Trophoblast cell (in vitro differentiated cells and primary cell): ENCODE measurements at places on chromosomes 6 and 20.
A peak's percentile ranks its signal among the peaks of the same experiment; 100 is the strongest.

GRCh38 chr20:59434960-59435359, 134.5 kb downstream of the EDN3 start:
- H3K27ac ChIP-seq, result no peak overlapping the region
- no peaks in the 10 kb centered on the region for H3K36me3 ChIP-seq
- no peak overlapping the region for H3K4me3 ChIP-seq
- no peak for DNase-seq
- H3K27me3 ChIP-seq, result no peaks in the 10 kb centered on the region

GRCh38 chr20:6420336-6420735, 297.5 kb upstream of the FERMT1 start:
- no peak overlapping the region for H3K27ac ChIP-seq
- H3K27me3 ChIP-seq, result no peaks in the 10 kb centered on the region
- H3K4me3 ChIP-seq, result no peak overlapping the region
- no peaks in the 10 kb centered on the region for H3K4me1 ChIP-seq
- DNase-seq, result no peak
- no peaks in the 10 kb centered on the region for H3K36me3 ChIP-seq

GRCh38 chr20:19451231-19451922, 238.9 kb downstream of the SLC24A3 start:
- no peak overlapping the region for H3K27ac ChIP-seq
- no peaks in the 10 kb centered on the region for H3K36me3 ChIP-seq
- H3K4me3 ChIP-seq, result no peak overlapping the region
- peaks cover 9% of the 10 kb centered on the region for H3K4me1 ChIP-seq
- DNase-seq, result no peak

GRCh38 chr6:118506071-118506638, 41.9 kb upstream of the PLN start:
- no peak for DNase-seq
- no peaks in the 10 kb centered on the region for H3K36me3 ChIP-seq
- no peak overlapping the region for H3K4me3 ChIP-seq

- no peak overlapping the region for H3K27ac ChIP-seq
- no peaks in the 10 kb centered on the region for H3K4me1 ChIP-seq
- H3K27me3 ChIP-seq, result no peaks in the 10 kb centered on the region
- no peaks in the 10 kb centered on the region for H3K36me3 ChIP-seq
Observed at GRCh38 chr20:43974695-43975094, 60.0 kb downstream of the TOX2 start.

DNA sequence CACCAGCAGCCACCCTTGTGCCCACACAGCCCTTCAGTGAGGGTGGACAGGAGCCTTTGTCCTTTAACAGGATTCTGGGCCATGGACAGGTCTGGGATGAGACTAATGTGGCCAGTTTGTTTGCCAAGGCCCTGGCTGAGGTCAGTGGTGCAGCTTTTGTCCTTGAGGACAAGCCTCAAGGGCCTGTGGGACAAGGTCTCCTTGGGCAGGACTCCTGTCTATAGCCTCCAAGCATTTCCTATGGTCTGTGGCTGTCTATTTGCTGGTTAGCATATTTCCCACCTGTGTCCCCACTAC, 44.1 kb downstream of the SUN5 start:
- H3K27ac ChIP-seq, result no peak overlapping the region
- no peaks in the 10 kb centered on the region for H3K27me3 ChIP-seq
- no peaks in the 10 kb centered on the region for H3K36me3 ChIP-seq

GRCh38 chr20:45461225-45461624, 8.3 kb upstream of the WFDC2 start:
- no peak overlapping the region for H3K27ac ChIP-seq
- DNase-seq, result no peak
- H3K4me3 ChIP-seq, result no peak overlapping the region
- H3K36me3 ChIP-seq, result no peaks in the 10 kb centered on the region

GRCh38 chr6:38805127-38805655, 90.1 kb downstream of the DNAH8 start:
- no peaks in the 10 kb centered on the region for H3K36me3 ChIP-seq
- H3K4me1 ChIP-seq, result peaks cover 3% of the 10 kb centered on the region
- DNase-seq, result no peak
- no peak overlapping the region for H3K4me3 ChIP-seq
- H3K27ac ChIP-seq, result no peak overlapping the region
- H3K27me3 ChIP-seq, result no peaks in the 10 kb centered on the region

GRCh38 chr6:29099190-29099589, at the start of gene OR2J1:
OR2J1 (plus strand) TSS chr6:29099490; CDS start chr6:29100943, 1,453 bp downstream.
- no peak within 1 kb of the TSS for H3K4me3 ChIP-seq
- H3K4me1 ChIP-seq, result no peaks in the 10 kb centered on the region
- no peak within 1 kb of the TSS for H3K27ac ChIP-seq
- H3K36me3 ChIP-seq, result no peaks in the 10 kb centered on the region
- no peak for DNase-seq
- H3K27me3 ChIP-seq, result no peaks in the 10 kb centered on the region

GRCh38 chr20:61933951-61934715, 131.5 kb downstream of the TAF4 start:
- no peaks in the 10 kb centered on the region for H3K27me3 ChIP-seq
- H3K27ac ChIP-seq, result no peak overlapping the region
- no peak for DNase-seq

DNA sequence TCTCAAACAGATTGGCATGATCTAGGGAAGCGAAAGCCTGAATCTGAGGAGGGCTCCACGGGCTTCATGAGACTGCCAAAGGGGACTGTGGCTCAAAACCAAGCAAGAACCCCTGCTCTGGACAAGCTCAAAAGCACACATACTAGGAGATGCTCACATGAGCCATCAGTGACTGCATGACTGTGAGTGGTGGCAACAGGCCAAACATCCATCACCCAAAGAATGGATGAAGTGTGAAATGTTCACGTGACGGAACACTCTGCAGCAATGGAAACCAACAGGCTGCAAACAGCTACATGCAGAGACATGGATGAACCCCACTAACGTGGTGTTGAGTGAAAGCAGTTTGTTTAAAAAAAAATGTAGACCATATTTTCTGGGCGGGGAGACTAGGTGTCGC, 136.3 kb downstream of the PREX1 start:
- peaks cover 6% of the 10 kb centered on the region for H3K4me1 ChIP-seq
- no peak overlapping the region for H3K27ac ChIP-seq

DNA sequence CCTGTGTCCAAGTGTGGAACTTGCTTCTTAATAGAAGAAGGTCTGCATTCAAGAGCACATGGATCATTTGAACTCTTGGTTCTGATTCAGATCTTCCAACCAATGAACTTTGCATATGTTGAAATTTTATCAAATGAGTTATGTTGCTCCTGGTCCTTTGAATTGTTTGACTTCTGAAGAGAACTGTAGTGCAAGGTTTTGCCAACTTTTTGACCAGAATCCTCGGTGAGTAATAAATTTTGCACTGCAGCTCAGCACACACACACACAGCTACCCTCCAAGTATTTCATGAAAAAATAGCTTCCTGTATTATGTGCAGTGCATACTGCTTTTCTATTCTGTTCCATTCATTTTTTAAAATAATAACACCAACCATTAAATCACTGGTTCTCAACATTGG, 67.5 kb downstream of the BFSP1 start:
- peaks cover 2% of the 10 kb centered on the region for H3K27me3 ChIP-seq
- no peak for DNase-seq
- no peak overlapping the region for H3K4me3 ChIP-seq

- H3K27me3 ChIP-seq, result no peaks in the 10 kb centered on the region
- no peaks in the 10 kb centered on the region for H3K36me3 ChIP-seq
- H3K4me3 ChIP-seq, result no peak overlapping the region
- no peak overlapping the region for H3K27ac ChIP-seq
Observed at GRCh38 chr6:11282245-11282644, 49.8 kb upstream of the NEDD9 start.

- H3K4me3 ChIP-seq, result no peak overlapping the region
- H3K27ac ChIP-seq, result no peak overlapping the region
- no peak for DNase-seq
- H3K36me3 ChIP-seq, result no peaks in the 10 kb centered on the region
Observed at GRCh38 chr6:134047673-134048072, 4.8 kb downstream of the SLC2A12 start.

- no peak overlapping the region for H3K27ac ChIP-seq
- H3K36me3 ChIP-seq, result no peaks in the 10 kb centered on the region
- no peaks in the 10 kb centered on the region for H3K4me1 ChIP-seq
Observed at GRCh38 chr6:15946701-15947385, 182.0 kb upstream of the MYLIP start.

DNA sequence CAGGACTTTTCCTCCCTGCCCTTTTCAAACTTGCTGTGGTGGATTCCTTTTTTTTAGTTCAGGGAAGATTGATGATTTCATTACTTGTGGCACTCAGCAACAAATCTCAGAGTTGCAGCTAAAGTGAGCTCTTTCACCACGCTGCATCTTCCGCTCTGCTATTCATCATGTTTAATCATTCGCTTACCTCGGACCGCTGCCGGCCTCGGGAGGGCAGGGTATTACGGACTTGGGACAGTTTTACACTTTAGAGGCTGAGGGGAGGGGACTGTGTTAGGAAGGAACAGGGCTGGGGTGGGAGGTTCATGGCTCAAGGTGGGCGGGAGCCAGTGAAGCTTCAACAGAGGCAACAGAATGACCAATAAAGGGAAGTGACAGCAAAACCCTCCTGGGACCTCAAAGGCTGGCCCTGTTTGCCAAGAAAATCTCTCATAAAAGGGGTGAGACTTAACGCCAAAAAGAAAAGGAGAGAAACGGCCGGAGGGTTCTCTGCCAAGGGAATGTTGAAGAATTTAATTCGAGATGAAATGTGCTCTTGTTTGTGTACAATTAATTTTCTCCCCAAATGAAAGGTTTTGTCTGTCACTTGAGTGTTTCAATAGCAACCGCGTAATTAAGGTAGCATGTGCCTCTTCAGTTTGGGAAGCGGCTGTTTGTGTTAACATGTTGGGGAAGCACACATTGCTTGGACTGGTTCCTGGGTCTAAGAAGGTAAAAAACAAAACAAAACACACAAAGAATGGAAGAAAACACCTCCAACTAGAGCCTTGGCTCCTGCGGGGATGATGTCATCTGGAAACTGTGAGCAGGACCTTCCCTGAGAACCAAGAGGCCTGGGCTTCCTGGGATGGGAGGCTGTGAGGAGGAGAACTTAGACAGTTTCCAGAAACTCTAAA, 72.5 kb upstream of the SULF2 start:
- no peak for DNase-seq
- H3K27ac ChIP-seq, result peak overlapping the region; percentile 28
- H3K4me3 ChIP-seq, result no peak overlapping the region
- H3K36me3 ChIP-seq, result no peaks in the 10 kb centered on the region

DNA sequence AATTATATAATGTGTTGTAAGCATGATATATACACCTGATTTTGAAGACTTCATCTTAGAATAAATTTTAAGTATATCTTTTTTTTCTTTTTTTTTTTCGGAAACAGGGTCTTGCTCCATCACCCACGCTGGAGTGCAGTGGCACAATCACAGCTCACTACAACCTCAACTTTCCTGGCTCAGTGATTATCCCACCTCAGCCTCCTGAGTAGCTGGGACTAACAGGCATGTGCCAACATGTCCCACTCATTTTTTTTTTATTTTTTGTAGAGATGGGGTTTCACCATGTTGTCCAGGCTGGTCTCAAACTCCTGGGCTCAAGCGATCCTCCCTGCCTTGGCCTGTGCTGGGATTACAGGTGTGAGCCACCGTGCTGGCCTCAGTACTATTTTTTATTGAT, 17.1 kb downstream of the VPS52 start:
- H3K36me3 ChIP-seq, result peaks cover 14% of the 10 kb centered on the region
- H3K27me3 ChIP-seq, result no peaks in the 10 kb centered on the region
- no peak overlapping the region for H3K4me3 ChIP-seq

GRCh38 chr6:88761237-88762031, 202.0 kb downstream of the RNGTT start:
- H3K36me3 ChIP-seq, result no peaks in the 10 kb centered on the region
- H3K27me3 ChIP-seq, result no peaks in the 10 kb centered on the region
- H3K4me1 ChIP-seq, result no peaks in the 10 kb centered on the region
- DNase-seq, result no peak

DNA sequence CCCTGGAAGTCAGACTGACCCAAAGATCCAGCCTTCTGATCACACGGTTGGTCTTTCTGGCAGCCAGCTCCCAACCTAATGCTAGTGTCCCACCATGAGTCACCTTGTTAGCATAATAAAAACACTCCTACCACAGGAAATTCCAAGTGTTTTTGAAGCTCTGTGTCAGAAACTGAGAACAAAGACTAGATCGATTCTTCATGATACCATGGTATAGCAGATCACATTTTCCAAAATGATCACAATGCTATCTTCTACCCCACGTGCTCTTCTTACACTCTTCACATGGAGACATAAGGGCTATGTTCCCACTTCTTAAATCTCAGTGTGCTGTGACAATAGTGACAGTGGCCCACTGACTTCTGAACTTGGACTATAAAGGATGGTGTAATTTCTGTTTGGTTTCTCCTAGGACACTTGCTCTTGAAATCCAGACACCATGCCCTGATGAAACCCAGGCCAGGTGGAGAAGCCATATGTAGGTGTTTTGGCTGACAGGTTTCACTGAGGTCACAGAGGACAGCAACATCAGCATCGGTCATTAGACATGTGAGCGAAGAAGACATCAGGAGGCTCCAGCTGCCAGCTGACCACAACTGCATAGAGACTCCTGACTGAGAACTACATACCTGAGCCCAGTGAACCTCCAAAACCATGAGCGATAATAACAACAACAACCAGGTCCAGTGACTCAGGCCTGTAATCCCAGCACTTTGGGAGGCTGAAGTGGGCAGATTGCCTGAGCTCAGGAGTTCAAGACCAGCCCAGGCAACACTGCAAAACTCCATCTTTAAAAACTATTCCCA, 57.5 kb downstream of the MKKS start:
- no peaks in the 10 kb centered on the region for H3K36me3 ChIP-seq
- no peak overlapping the region for H3K4me3 ChIP-seq
- H3K27ac ChIP-seq, result no peak overlapping the region
- no peak for DNase-seq

- no peak for DNase-seq
- H3K36me3 ChIP-seq, result no peaks in the 10 kb centered on the region
- H3K27me3 ChIP-seq, result no peaks in the 10 kb centered on the region
- no peak overlapping the region for H3K4me3 ChIP-seq
- no peak overlapping the region for H3K27ac ChIP-seq
- H3K4me1 ChIP-seq, result no peaks in the 10 kb centered on the region
Observed at GRCh38 chr6:19934996-19935591, 97.9 kb downstream of the ID4 start.

DNA sequence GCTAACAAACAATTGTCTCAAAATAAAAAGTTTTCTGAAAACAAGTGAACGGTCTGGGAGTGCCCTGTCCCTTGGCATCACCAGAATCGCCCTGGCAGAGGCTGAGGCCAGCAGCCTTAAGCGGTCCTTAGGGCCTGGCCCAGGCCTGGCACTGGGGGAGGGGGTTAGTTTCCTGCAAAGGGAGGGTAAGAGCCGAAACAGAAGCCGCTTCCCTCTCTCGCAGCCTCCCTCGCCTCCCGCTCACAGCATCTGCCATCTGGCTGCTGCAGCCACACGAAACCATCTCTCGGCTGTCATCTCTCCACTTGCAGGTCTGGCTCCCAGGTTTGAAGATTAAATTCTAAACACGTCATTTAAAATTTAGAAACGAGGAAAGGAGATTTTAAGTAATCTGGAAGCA, 31.5 kb downstream of the PMEPA1 start:
- no peak for DNase-seq
- H3K4me1 ChIP-seq, result peaks cover 20% of the 10 kb centered on the region
- no peak overlapping the region for H3K4me3 ChIP-seq
- H3K27me3 ChIP-seq, result no peaks in the 10 kb centered on the region

DNA sequence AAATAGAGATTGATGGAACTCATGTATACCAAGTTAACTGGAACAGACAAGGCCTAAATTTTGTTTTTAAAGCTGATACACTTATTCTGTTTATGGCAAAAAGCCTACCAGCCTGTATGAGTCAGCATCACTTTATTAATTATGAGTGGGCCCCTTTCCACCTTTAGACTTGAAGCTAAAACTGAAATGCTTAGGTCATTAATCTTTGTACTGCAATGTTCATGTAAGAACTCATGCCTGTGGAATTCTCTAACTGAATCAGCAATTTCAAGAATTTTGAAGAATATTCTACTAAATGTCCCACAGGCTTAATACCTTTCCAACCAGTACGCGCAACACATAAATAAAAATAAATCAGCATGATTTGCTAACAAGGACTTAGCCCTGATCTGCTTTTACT, 140.2 kb upstream of the PHACTR1 start:
- no peaks in the 10 kb centered on the region for H3K36me3 ChIP-seq
